ENCODE measurements at places on chromosomes 2 and 18.
A peak's percentile ranks its signal among the peaks of the same experiment; 100 is the strongest.

GRCh38 chr18:5966514-5966913, 71.2 kb upstream of the TMEM200C start:
- DNase-seq, result no peak

DNA sequence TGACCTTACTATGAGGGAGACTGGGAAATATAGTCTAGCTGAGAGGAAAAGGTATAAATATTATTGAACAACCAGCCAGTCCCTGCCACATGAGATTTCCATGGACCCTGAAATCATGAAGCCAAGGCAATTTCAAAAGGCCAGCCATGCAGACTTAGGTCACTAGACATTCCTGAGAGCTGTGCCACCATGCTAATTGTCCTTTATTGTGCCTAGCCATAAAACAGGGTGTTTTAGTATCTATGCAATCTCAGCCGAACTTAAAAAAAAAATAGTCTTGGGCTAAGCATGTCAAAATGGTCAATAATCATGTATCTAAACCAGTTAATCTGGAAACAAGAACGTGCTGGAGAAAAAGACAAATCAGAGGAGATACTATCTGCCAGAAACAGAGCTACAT, 269.5 kb downstream of the LNPK start:
- DNase-seq, result no peak

GRCh38 chr2:159925975-159926374, 128.0 kb upstream of the CD302 start:
- DNase-seq, result peak; percentile 71

DNA sequence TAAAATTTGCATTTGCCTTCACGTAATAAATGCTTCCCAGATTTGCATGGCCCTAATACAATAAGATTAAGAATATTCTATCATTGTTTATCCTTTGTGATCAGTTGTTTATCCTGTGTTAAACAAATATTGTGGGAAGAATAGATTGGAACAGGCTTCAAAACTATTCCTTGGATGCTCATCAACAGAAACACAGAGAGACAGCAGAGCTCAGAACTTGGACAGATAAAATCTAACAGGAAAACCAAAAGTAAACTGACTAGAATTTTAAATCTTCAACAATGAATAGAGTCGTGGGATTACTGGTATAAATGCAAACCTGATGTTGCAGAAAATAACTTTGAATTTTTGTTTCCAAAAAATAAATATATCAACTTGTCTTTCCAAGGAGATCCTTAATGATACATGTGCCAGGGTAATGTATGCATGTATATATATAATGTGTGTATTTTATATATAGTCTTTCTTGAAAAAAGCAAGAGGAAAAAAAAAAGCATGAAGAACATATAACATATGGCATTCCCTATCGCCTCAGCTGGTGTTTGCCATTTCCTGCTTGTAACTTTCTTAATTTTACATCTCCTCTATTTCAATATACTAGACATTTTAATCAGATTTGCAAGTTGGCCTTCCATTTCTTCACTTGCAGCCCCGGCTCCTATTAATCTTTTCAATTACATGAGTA, 59.9 kb upstream of the TANK start:
- DNase-seq, result peak; percentile 81

DNA sequence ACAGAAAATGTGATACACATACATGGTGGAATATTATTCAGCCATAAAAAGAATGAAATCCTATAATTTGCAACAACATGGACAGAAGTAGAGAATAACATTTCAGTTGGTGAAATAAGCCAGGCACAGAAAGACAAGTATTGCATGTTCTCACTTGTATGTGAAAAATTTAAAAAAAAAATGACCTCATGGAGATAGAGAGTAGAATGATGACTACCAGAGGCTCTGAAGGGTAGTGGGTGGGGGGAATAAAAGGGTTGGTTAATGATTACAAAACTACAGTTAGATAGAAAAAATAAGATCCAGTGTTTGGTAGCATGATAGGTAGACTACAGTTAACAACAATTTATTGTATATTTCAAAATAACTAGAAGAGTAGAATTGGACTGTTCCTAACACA, 24.5 kb downstream of the PRKD3 start:
- no peak for DNase-seq

DNA sequence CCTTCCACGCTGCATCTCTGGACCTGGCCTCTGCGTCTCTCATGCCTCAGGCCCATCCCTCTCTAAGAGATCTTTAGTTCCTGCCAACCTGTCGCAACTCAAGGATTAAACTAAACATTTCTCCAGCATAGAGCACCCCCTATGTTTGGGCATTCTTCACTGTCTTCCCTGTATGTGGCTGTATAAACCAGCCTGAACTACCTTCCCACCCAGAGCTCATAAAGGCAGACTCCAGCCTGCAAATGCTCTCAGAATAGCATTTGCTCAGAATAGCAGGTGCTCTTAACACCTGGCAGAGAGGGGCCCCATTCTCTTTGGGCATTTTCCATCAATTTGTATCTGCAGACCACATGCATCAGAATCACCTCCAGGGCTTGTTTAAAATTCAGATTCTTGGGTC, 83.4 kb downstream of the EHD3 start:
- DNase-seq, result no peak

- no peak for DNase-seq
Observed at GRCh38 chr2:28615706-28616105, 119.8 kb downstream of the PLB1 start.

DNA sequence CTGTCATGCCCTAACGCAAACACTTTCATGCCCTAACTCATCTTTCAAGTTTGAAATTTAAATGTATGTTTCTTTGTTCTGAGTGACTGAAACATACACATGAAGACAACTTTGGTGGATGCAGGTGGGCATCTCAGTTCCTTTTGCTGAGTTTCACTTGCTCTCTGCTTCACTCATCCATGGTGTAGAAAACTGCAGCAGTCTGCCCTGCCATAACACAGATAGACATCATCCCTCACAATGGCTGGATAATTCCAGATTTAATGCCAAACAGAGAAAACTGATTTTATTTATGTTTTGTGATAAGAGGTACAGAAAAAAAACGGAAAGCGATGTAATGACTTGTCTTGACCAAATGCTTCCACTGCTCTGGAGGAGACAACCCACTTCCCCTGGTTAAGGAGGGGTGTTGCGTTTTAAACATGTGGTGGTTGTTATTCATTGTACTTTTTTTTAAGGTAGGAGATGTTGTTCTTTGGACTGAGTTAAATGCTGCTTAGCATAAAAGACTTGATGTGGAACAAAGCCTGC, 70.4 kb downstream of the RHBDD1 start:
- no peak for DNase-seq

DNA sequence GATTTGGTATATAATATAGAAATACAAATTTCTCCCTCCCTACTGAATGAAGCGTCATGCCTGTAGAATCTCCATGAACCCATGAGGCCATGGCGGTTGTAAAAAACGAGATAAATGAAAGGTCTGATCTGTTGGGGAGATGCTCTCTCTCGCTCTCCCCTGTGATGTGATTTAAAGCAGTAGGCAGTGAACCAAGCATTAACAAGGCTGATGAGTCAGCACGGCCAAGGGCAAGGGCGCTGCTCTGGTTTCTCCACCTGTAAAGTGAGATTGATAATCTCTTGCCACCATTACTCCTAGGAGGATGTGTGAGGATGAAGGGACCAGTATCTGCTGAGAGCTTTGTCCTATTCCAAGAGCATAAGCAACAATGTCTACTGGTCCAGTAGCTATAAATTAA, 553.3 kb downstream of the CMPK2 start:
- DNase-seq, result no peak

DNA sequence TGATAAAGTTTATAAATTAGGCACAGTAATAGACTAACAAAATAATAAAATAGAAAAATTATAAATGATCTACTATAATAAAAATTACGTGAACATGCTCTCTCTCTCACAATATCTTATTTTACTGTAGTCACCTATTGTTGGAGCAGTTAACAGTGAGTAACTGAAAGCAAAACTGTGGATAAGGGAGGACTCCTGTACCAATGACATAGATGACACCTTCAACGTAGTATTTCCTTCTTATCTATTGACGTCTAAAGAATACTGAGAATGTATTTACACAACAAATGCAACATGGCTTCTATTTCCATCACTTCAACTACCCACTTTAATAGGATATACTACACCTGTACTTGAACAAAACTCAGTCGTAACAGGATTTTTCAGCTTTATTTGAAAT, 31.5 kb downstream of the HNRNPLL start:
- no peak for DNase-seq

GRCh38 chr2:30686000-30686399, 121.2 kb downstream of the CAPN13 start:
- DNase-seq, result no peak

- DNase-seq, result no peak
Observed at GRCh38 chr2:225999692-226000091, 600.2 kb downstream of the NYAP2 start.

DNA sequence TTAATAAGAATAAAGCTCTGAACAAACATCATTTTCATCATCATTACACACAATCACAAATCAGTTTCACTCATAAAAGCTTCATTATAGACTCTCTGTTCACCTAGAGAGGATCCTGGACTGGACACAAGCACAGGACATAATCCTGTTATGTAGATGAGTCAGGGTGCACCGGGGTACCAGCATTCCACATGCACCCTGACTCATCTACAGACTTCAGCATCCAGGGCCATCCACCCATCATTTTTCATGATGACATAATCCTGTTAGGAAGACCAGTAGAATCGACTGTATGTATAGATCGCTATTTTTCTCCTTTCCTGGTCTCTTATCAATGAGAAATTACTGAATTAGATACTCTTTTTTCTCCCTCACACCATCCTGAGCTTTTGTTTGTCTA, 73.7 kb upstream of the PIK3C3 start:
- no peak for DNase-seq

- no peak for DNase-seq
Observed at GRCh38 chr18:45439851-45440645, 175.2 kb upstream of the SLC14A2 start.

GRCh38 chr2:137638932-137639331, 325.3 kb upstream of the HNMT start:
- DNase-seq, result no peak

DNA sequence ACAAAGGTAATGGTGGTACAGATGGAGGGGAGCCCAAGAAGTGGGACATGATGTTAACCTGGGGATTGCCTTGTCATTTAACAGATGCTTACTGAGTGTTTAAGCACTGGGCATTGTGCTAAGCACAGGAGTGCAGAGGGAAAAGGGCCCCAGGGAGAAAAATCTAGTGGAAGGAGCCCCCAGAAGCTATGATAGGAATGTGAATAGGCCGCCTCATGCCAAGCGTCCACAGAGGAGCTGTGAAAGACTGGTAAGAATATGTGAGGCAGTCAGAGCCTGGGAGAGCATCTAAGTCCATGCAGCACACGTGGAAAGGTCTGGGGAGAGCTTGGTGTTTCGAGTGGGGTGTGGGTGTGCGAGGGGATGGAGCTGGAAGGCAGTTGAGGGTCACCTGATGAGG, 5.5 kb downstream of the ZNF532 start:
- no peak for DNase-seq

DNA sequence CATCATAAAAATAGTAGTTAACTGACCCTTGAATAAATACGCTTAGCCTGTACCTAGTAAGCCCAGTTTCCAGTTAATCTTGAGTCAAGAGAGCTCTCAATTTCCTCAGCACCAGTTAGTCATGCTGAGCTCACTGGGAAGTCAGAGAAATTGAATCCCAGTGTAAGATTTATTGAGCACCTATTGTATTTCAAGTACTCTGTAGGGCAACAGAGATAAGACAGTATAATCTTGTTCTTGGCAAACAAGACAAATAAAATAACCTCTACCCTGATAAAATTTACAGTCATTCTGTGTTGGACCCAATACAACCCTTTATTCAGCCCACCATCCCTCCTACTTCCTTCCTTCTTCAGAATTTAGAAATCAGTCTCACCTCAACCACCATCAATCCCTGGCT, 71.9 kb upstream of the NRP2 start:
- DNase-seq, result no peak

DNA sequence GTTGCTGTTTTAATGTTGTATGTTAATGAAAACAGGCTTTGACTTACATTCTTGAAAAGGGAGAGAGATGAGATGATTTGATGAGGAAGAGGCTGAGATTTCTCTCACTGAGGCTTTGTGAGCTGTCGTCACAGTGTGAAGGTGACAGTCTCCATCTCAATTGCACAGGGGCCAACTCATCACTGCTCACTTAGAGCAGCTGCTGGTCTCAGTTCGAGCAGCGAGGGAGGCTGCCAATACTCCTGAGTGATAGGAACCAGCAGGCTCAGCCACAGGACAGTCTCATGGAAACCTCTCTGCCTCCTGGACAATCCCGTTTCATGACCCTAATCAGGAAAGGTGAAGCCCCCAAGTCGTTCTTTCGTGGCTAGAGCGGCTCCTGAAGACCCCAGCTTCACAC, 170.7 kb upstream of the SOX11 start:
- no peak for DNase-seq

DNA sequence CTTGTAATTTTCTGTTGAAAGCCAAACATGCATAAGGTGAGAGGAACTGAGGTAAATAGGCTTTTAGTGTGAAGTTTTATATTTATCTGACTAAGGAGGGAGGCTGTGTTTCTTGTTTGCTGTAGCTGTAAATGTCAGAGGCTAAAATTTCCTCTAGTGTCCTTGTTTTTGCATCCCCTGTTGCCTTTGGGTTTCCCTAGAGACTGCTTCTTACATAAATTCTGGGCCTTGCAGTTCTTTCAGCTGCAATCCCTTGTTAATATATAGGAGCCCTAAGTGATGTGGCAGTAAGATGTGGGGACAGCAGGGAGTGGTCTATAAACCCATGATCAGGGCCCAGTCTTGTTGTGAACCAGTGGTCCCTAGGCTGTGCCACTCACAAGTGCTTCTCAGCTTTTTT, 7.5 kb upstream of the IMP4 start:
- DNase-seq, result no peak

- no peak for DNase-seq
Observed at GRCh38 chr18:61991201-61991600, 98.4 kb upstream of the RNF152 start.

DNA sequence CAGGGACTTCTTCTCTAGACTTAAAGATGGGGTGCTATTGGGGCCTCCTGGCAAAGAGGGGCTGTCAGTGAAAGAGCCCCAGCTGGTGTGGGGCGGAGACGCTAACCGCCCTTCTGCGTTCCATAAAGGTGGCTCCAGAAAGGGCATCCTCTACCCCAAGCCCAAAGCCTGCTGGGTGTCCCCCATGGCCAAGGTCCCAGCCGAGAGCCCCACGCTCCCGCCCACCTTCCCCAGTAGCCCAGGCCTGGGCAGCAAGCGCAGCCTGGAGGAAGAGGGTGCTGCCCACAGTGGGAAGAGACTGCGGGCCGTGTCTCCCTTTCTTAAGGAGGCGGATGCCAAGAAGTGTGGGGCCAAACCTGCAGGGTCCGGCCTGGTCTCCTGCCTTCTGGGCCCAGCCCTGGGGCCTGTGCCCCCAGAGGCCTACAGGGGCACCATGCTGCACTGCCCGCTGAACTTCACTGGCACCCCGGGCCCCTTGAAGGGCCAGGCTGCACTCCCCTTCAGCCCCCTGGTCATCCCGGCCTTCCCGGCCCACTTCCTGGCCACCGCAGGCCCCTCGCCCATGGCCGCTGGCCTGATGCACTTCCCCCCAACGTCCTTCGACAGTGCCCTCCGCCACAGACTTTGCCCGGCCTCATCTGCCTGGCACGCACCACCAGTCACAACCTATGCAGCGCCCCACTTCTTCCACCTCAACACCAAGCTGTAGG, 15.2 kb downstream of the ARID5A start:
- no peak for DNase-seq
